ENCODE measurements at places on chromosomes 1 and 21.
A peak's percentile ranks its signal among the peaks of the same experiment; 100 is the strongest.

- DNase-seq = no peak
Observed at GRCh38 chr1:68185743-68186142, 46.6 kb downstream of the WLS start.

DNA sequence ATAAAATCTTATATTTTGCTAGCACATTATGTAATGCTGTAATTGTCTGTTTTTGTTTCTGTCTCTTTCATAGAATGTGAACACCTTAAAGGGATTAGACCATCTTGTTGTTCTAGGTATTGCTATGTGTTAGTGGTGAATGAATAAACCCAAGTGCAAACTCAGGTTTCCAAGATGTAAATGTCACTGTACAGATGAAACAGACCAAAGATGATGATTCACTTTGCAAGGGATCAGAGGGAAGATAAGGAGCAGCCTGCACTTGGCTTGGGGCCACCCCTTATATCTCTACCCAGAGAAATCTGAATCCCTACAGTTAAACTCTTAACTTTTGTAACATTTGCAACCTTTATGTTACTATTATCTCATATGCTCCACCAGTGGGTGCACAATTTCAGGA, 25.4 kb downstream of the UROD start:
- DNase-seq = no peak

- DNase-seq = no peak
Observed at GRCh38 chr1:72827278-72827677, 544.9 kb upstream of the NEGR1 start.

- DNase-seq = no peak
Observed at GRCh38 chr1:171850651-171851350, 9.5 kb downstream of the DNM3 start.

DNA sequence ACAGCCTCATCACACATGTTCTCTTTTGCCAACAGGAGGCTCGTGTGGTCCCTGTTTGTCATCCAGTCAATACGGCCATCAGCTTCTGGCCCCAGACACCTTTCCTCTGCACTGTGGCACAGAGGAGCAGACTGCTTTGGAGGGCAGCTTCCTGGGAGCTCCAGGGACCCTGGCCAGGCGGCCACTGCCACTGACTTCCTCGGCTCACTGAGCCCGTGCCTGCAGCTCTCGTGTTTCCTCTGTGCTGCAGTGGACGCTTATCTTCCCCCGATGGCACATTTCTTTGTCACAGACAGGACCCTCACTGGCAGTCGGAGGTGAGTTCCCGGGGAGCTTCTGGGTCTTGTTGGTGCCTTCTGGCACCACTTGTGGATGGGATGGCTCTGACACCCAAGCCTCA, 67.0 kb upstream of the DIRAS3 start:
- DNase-seq = no peak

- DNase-seq = no peak
Observed at GRCh38 chr21:42262831-42263231, 43.9 kb downstream of the ABCG1 start.

DNA sequence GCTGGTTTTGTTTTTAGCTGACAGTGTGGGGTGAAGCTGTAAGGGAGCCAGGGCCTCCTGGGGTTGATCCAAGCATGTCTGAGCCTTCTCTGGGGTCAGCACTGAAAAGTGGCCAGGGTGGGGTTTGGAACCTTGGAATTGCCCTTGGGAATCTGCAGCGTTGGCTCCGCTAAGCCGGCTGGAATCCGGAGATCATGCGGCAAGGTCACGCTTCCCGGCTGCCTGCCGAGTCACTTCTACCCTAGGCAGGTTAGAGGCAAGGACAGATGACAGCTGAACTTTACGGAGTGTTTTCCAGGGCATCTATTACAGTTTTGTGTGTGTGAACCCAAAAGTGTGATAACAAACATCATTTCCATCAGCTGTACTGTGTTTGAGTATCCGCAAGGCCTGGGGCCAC, 17.1 kb downstream of the ABCG1 start:
- no peak for DNase-seq

DNA sequence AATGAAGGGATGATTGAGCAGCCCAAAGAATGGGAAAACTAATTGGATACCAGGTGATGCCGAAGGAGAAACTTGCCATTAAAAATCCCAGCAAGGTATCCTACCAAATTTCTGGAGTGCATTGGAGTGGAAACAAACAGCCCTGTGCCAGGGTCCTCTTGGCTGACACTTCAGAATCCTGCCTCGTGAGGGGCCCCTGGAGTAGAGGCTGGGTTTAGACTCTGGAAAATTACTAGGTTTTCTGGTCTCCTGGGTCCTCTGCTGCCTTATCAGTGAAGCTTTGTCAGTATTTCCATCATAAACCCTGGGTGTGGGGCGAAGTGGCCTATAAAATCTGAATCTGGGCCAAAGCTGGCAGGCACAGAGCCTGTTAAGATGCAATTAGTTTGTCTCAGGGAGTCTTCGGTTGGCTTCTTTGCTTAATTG, 289.2 kb upstream of the USP24 start:
- DNase-seq = no peak

DNA sequence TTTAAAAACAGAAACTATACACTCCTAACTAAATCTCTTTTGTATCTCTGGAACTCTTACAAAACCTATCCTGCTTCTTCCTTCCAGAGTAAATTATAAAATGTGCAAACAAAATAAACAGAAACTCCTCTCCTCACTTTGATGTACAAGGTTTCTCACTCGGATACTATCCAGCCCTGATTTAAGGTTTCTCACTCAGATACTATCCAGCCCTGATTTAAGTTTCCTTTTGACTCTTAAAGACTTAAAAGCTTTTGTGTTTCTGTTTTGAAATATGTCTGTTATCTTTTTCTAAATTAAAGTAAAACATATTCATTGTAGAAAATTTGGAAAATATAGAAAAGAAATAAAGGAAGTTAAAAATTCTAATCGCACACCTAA, 132.5 kb downstream of the CRB1 start:
- no peak for DNase-seq

DNA sequence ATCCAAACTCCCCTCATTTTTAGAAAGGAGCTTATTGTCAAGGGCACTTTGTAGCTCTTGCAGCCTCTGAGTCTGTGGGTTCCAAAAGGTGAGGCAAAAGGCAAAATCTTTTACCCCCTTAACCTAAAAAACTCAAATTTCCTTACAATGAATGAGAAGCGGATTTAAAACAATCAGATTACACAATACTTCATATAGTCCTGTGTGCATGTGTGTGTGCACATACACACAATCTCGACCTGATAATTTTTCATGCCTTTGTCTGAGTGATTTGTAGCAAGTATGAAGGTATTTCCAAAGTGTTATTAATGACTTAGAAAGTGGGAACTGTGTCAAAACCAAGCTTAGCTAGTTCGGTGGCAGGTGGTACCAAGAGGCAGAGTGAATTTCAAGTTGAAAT, 42.9 kb downstream of the GRIK1 start:
- DNase-seq = no peak

DNA sequence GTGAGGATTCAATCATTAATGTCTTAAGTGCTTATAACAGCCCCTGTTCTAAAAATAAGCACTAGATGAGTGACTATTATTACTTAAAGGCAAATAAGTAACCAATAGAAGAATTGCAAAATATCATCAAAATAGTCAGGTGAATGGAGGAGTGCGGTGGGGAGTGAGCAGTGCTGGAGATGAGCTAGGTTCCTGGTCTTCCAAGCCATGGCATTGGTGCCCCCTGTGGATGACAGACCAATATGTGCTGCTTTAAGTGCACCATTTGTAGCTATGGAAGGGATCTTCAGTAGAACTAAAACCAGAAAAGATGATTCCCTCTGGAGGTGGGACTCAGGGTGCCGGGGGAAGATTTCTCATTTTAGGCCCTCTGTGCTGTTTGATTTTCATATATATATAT, 46.1 kb upstream of the SLC30A1 start:
- no peak for DNase-seq

DNA sequence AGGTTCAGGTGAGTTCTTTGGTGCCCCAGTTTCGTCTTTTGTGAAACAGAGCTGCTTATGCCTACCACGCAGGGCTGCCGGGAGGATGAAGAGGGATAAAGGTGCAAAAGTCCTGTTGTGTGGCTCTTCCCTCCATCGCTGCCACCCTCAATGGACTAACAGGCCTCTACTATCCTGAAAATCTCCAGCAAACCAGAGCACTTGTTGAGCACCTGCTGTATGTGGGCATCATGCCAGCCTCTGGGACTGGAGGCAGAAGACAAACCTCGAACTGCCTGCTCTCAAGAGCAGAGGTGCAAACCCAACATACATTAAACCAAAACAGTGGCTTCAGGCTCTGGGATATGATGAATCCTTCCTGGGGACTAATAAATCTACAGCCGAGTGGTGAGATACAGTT, 174.1 kb downstream of the ACTL8 start:
- DNase-seq = no peak

DNA sequence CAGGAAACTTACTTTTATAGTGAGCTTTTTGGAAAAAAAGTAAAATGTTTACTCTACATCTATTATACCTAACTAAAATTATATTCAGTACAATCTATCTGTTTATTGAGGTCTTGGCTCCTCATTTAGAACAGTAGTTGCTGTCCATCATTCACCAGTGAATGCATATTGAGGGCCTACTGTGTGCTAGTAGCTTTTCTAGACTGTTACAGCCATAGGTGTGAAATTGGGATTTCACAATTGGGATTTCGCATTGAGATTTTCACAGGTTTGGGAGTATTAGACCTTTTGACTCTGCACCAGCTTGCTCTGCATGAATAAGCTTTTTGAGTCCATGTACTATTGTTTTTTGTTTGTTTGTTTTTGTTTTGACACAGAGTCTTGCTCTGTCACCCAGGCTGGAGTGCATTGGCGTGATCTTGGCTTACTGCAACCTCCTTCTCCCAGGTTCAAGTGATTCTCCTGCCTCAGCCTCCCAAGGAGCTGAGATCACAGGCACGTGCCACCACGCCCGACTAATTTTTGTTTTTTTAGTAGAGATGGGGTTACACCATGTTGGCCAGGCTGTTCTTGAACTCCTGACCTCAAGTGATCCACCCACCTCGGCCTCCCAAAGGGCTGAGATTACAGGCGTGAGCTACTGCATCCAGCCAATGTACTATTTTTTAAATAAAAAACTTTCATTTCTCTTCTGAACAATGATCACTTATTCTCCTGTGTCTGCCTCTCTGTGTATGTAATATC, 47.2 kb upstream of the ERRFI1 start:
- DNase-seq = no peak

DNA sequence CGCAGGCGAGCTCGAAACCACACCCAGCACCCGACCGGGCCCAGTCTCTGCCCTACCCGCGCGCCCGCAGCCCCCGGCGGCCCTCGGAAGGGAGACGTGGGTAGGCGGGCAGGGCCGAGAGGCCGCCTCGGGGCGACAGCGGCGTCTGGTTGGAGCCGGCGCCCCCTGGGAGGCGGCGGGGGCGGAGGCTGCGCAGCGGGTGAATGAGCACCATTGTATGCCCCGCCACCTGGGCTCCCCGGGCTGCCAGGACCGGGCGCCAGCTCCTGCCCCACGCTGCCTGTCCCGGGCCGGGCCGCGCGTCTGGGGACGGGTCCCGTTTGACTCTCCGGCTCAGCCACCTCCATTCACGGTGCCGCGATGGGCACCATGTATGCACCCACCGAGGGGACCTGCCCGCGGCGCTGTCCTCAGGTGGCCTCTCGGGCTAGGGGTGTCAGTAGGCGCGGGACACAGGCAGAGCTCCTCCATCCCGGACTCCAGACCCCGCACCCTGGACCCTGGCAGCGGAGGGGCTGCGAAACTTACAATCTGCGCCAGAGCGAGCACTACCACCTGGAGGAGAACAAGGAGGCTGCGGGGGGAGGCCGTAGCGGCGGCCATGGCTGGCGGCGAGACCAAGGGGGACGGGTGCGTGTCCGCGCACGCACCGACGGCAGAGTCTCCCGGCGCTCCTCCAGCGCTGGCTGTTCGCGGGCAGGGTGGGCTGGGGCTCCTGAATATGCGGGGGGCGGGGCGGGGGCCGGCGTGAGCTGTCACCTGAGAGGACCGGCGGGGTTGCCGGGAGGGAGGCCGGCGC, at the start of gene COL9A2:
COL9A2 (minus strand) TSS at position 692 of the 799 bp plus-strand sequence; CDS start at position 603, 89 bp downstream.
- DNase-seq = peak; percentile 55

- DNase-seq = no peak
Observed at GRCh38 chr1:236228411-236228810, 53.3 kb downstream of the ERO1B start.

GRCh38 chr21:45998276-45998701, 16.7 kb downstream of the COL6A1 start:
- no peak for DNase-seq

DNA sequence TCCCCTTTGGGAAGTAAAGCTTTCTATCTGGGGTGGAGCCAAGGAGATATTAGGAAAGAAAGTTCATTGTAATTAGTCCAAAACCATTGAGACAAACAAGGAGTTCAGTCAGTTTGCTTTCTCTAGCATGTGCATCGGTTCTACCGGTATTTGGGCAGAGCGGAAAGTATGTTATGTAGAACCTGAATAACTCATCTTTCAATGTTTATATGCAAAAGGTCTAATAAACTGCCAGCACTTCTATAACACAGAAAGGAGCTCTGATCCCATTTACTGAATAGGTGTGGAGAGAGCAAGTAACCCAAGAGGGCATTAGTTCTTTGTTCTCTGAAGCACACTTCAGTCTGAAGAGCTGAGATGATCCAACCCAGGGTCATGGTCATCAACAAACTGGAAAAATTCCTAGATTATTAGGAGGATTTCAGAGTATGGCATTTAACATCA, 3.5 kb downstream of the TGFB2 start:
- DNase-seq = no peak

- no peak for DNase-seq
Observed at GRCh38 chr1:30329263-30329753, 394.1 kb downstream of the MATN1 start.

DNA sequence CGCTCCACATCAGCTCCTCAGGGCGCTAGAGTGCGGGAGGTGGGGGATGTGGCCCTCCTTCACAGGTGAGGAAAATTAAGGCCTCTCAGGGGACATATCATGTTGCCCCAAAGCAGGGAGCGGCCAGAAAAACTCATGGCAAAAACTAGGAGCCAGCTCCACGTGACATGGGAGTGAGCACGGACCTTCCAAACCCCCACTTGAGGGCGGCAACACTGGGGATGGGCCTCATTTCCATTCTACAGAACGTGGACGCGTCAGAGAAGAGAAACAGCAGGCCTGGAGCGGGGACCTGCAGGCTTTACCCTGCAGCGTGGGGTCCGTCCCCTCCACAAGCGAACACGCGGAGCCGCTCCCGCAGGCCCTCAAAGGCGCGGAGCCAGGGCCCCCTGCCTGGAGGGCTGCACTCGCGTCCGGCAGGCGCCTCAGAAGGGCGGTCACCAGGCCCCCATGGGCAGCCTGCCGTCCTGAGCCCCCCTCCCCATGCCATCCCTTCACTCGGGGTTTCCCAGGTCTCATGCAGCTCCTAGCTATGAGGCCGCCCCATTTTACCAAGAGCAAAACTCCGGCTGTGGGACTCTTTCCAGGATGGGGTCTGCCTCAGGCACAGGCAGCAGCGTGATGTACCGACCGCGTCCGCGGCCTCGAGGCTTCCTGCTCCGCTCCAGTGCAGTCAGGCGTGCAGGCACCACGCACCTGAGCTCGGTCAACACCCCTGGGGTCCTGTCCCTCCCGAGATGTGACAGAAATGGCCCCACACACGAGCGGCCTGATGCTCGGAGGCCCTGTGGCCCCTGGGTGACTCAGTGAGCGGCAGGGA, 5.5 kb downstream of the CFAP410 start:
- DNase-seq = no peak

GRCh38 chr1:23448846-23449245, 24.3 kb upstream of the TCEA3 start:
- no peak for DNase-seq
